Testis (tissue), 5 donors: ENCODE measurements at places on chromosomes 5 and 9.

- DNase-seq, result no peak
Measured at GRCh38 chr5:78287833-78288232, 6.7 kb downstream of the AP3B1 start.

GRCh38 chr5:28012538-28012937, 974.2 kb upstream of the CDH9 start:
- DNase-seq, result no peak

- no peak for DNase-seq
Measured at GRCh38 chr9:21331676-21332402, 3.4 kb downstream of the KLHL9 start.

GRCh38 chr9:37471942-37472684, 6.9 kb upstream of the ZBTB5 start:
- DNase-seq, result no peak

- DNase-seq, result no peak
Measured at GRCh38 chr5:150461231-150461630, 11.7 kb upstream of the RPS14 start.

- no peak for DNase-seq
Measured at GRCh38 chr9:2638871-2639673, 17.5 kb downstream of the VLDLR start.
